ENCODE measurements at places on chromosomes 12 and 14. TPM values are rescaled to one million over a fixed set of nuclear protein-coding genes. Genes with fewer than 3 reads are reported as not detected.

BDKRB2 gene
- total RNA-seq = 11.3 TPM

DNA sequence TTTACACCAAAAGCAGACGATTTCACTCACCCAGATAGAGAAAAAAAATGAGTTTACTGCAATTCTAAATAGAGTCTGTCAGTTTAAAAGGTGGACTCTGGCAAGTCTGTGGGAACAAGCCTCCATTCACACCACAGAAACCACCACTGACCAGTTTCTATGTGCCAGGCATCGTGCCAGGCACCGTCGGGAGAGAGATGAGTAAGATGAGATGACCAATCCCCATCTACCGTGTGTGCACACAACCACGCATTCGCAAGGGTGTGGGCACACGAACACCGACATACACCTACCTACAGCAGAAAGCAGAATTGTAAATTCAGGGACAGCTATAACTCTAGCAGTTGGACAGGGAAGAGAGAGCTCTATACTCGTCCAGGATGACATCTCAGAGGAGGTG is 58.3 kb downstream of the PRIMA1 start:
- DNase-seq = no peak

DNA sequence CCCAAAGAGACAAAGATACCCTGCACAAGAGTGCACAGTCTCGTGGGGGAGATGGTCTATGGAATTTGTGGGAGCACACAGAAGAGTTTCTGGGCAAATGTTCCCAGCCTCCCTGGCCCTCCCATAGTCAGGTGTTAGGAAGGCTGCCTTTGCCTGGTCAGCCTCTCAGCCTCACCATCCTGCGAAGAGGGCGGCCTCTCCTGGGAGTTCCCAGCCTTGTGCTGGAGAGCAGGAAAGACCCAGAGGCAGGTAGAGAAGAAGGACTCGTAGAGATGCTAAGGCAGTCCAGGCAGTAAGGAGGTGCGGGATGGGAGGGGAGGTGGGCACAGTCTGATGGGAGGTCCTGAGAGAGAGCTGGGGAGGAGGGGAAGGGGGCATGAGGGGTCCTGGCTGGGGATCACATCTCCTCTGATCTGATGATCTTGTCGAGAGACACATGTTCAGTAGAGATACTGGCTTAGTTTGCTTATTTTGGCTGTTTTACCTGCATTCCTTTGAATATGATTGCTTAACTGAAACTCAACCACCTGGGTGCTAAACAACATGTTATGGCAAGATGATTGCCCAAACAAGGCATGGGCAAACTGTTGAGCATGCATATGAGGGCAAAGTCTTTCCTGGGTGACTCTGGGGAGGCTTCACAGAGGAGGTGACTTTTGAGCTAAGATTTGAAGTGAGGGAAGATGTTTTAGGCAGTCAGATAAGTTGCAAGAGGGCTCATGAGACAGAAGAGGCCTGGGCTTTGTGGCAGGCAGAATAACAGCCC is 10.5 kb downstream of the SERPINA6 start:
- no peak for DNase-seq

DNA sequence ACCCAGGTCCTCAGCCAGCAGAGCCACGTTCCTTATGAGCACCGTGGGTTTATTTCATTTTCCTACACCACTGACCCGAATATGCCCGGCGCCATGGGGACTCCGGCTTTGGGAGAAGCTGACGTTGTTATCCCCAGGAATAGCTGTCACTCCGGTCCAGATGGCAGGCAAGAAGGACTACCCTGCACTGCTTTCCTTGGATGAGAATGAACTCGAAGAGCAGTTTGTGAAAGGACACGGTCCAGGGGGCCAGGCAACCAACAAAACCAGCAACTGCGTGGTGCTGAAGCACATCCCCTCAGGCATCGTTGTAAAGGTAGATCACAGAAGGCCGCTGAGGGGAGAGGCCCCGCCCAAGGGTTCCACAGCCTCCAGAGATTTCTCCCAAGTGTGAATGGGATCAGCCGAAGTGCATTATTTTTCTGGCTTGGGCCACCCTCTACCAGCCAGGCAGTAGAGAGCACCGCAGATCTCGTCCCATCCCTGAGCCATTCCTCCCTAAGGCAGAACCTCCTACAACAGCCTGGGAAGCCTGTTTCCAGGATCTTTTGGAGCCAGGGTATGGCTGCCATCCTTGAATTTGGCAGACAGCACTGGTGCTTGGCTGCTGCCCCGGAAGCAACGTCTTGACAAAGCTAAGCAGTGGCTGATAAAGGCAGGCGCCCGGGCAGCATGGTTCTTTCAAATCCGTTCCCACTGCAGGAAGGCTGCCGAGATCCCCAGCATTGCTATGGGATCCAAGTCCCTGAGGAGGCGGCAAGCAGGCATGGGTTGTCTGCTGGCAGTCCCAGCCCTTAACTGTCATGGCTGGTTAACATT is 17.8 kb downstream of the CDK2AP1 start:
- no peak for DNase-seq

DNA sequence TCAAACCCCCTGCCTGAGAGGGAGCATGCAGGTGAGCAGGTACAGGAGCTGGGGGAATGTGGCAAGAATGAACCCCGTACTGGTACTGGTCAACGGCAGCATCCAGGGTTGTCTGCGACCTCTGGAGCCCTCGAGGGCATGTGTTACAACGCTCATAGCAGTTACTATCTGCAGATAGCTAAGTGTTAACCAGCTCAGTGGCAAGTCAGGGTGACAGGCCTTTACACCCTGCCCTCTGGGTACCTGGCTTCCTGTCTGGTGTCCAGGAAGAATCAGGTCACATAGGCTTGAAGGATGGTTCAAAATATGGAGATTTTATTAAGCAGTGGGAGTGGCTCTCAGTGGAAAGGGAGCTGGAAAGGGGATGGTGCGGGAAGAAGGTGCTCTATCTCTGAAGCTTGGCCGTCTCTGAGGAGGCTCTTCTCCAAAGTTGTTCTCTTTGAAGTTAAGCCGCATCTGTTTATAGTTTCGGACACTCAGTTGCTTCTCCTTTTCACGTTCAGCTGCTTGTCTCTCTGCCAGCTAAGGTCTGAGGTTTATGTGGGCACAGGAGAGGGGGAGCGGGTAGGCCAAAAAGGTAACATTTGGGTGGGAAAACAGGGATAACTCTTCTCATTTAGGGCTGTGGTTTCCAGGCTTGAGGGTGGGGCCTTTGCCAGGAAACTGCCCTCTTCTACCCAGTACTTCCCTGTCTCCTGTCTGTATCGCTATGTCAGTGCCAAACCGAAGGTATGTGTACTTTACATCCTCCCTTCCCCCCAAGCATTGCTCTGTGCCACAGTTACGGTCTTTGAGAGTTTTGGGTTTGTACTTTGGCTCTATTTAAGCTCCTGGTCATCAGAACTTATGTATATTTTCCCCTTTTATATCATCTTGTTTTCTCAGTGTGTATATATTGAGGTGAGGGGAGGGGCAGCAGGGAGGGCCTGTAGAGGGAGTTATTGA is 305.8 kb downstream of the RGS6 start:
- DNase-seq = no peak

LRP1 gene
- total RNA-seq = 253 TPM

KCNH5 gene
- 2.3 TPM for total RNA-seq

BCAT1 gene
- 121 TPM for total RNA-seq

MYH6 gene
- not detected for total RNA-seq
